Stimulated activated CD8-positive, alpha-beta memory T cell treated with anti-CD3 and anti-CD28 coated beads, Interleukin-4, amount 100 ng/mL, for 1 hour (primary cell): ENCODE measurements at places on chromosomes 16 and 17.

DNA sequence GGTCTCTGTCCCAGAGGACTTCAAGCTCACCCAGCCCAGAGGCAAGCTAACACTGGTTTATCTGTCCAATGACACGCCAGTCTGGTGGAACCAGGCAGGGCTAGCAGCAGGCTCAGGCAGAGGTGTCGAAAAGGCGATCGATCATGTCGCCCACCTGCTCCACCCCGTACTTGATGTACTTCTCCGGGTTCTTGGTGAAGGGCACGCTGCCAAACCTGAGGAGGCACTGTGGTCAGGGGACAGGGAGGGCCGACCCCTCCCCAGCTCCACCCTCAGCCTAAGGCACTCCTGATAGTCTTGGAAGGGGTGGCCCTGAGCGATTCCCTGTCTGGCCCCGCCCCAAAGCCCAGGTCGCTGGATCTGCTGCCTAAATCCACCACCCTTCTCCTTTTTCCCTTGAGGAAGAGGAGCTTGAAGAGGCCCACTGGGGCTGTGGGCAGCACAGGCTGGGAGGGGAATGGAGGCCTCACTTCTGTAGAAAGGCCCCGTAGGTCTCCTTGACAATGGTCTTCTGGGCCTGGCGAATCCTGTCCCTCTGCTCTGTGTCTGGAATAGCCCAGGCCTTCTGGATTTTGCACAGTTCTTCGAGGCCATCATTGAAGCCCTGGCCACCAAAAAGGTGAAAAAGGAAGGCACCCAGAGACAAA lies 4.7 kb downstream of the ZACN start:
- DNase-seq, result no peak

GRCh38 chr16:87850009-87851006 lies 19.0 kb downstream of the SLC7A5 start:
- peak; percentile 60 for DNase-seq

- DNase-seq, result no peak
Measured at GRCh38 chr16:84315422-84315821, 20.7 kb downstream of the WFDC1 start.

DNA sequence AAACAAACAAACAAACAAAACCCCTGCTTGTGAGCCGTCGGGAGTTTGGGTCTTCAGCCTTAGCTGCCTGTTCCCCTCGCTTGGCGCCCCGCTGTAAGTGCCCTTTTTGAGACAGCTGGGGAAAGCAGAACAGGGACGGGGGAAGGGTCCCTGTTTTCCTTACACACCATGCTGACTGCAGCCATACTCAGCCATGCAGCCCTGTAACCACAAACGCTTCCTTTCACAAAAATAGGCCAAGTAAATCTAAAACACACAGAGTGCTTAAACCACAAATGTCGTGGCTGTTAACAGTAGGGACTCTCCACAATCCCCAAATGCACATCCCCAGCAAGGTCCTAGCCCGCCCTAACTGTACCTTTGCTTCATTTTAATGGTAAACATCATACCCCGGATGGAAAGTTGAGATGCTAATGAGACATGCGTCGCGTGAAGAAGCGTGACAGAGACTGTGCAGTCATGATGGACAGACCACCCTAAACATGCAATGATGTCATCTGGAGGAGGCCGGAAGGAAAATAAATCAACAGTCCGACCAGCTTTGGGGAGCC lies 129.9 kb downstream of the MGAT5B start:
- DNase-seq, result no peak

- DNase-seq, result no peak
Measured at GRCh38 chr16:17084130-17084529, 386.6 kb downstream of the XYLT1 start.

DNA sequence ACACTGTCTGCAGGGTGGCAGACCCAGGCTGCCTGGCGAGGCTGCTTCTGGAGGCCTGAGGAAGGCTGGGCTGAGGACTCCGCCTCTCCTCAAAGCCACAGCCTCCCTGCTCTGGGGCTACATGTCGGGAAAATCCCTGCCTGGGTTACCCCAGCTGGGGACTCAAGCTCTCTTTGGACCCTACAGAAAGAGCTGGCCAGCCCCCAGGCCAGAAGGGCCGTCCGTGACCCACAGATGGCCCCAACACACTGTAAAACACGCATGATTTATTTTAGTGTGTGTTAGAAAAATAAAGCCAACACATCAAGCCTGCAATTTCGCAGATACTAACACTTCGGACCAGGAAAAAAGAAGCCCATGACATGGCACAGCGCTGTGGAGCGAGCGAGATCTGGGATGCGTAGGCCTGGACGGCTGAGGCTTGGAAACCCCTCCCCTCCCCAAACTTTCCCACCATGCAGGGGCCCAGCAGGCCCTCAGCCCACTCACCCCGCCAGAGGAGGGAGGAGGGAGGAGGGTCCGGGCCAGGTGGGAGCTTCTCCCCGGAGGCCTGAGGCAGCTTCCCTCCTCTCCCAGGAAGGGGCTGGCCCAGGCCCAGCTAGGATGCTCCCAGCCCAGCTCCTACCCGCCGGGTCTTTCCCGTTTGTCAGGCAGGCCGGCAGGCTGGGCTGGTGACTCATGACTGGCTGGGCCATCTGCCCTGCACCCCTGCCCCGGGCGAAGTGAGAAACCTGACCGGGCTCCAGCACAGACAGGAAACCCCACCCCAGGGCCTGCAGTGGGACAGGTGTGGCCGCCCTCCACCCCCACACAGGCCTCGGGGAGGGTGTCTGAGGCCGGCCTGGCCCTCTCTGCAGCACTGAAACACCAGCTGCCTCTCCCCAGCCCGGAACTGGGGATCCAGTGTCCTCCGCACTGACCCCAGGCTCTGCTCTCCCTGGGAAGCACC lies 34.1 kb upstream of the SLC38A10 start:
- no peak for DNase-seq

DNA sequence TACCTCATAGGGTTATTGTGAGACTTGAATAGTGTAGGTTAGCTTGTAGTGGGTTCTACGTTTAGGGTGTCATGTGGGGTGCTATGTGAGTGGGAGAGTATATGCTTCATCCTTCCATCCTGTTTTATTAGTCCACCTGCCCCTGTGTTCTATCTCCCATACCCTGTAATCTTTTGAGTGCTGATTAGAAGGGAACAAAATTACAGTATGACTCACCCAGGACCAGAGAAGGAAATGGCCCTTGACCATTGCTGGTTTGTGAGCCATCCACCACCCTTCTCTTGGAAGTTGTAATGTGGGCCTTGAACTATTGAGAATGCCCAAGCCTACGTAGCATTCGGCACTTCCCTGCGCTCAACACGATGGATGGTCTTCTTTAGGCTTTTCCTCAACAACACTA lies 17.1 kb downstream of the SAP30BP start:
- no peak for DNase-seq

GRCh38 chr16:89044418-89045180 lies 49.1 kb upstream of the ACSF3 start:
- DNase-seq, result no peak
